Stimulated activated CD4-positive, alpha-beta T cell treated with anti-CD3 and anti-CD28 coated beads, Interleukin-15, amount 100 ng/mL, for 1 hour (primary cell): ENCODE measurements at places on chromosomes 12 and 14.

- DNase-seq: no peak
Observed at GRCh38 chr12:57892232-57892972, 45.9 kb upstream of the CTDSP2 start.

DNA sequence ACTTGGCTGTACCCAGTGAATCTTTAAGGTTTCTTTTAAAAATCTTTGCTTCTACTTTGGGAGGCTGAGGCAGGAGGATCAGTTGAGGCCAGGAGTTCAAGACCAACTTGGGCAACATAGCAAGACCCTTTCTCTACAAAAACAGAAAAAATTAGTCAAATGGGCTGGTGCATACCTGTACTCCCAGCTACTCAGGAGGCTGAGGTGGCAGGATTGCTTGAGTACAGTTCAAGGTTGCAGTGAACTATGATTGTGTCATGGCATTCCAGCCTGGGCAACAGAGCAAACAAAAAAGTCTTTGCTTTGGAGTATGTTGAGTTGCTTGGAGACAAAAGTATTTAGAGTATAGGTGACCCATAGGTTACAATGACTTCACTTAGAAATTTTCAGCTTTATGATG, 6.2 kb upstream of the DDX55 start:
- DNase-seq: no peak

DNA sequence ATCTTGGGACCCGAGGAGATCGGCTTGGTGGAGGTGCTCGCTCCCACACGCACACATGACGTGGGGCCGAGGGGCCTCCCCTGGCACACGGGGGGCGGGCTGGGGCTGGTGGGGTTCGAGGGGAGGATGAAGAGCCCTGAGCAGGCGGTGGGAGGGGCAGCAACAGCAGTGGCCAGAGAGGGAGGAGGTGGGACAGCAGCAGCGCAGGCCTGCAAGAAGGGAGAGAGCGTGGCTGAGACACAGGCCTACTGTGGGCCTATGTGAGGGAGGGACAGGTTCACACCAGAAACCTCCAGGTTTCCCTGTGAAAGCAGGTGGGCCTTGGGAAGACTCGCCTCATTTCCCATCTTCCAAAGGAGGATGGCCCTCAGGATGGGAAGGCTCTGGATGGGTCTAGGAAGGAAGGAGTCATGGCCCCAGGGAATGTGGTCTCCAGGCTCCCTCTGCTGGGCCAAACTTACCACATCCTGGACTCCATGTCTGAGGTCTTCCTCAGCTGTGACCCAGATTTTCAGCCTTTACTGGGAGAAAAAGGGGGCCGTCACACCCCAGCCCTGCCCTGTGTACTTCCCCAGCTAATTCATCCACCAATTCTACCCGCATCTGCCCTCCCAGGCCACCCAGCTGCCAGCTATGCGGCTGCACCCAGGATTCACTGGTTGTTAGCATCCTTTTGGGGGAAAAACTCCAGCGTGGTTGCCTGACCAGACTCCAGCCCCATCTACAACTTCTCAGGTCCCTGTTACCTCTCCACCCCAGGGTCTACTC, 2.8 kb downstream of the PIANP start:
- DNase-seq: no peak

GRCh38 chr12:51917746-51918453, 10.6 kb downstream of the ACVRL1 start:
- DNase-seq: no peak

DNA sequence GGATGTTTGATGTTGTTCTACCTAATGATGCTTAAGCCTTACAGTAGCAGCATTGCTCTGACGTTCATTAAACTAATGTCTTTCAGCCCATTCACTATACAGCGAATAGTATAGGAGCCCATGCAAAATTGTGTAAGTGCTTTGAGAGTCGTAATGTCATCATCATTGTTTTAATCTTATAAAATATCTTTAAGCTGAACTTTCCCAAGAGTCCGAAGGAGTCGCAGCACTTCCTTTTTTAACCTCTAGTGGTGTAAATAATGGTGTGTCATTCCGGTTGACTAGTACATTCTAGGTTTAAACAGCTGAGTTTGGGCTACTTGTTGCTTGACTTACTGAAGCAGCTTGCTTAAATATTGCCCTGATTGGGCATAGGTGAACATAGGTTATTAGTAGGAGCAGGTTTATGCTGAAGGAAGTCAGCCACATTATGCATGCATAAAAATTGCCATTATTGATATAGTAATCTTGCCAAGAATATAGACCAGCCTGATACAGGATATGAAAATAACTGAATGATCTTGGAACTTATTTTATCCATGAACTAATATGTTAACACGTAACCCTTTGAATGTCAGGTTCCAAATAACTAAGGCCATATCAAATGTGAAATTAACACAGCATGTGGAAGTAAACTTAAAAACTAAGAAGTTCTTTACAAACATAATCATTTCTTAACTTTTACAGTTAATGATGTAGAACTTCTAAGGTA, 2.6 kb downstream of the WNK1 start:
- no peak for DNase-seq

DNA sequence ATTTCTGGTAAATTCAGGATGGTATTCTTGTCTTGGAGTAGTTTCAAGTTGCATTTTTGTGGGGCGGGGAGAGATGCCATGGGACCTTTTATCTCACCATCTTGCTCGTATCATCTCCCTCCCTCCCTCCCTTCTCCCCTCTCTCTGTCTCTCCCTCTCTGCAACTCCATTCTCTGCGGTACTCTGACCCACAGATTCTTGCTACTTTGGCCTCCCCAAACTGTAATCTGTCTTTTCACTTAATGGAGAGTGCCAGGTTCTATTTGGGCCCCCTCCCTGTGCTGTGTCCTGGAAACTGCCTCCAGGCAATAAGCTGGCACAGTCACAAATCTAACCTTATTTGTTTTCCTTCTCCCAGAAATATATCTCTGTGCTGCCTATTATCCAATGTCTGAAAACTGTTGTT, 175.2 kb downstream of the PAWR start:
- DNase-seq: no peak

- no peak for DNase-seq
Observed at GRCh38 chr14:53531156-53531555, 378.0 kb upstream of the DDHD1 start.

- DNase-seq: no peak
Observed at GRCh38 chr12:83739607-83740006, 1052.9 kb downstream of the TMTC2 start.

GRCh38 chr14:75514673-75515628, 7.3 kb upstream of the BATF start:
- no peak for DNase-seq

- DNase-seq: no peak
Observed at GRCh38 chr14:85190251-85190650, 339.7 kb upstream of the FLRT2 start.

GRCh38 chr14:70597731-70598130, 2.7 kb downstream of the MED6 start:
- no peak for DNase-seq

- DNase-seq: no peak
Observed at GRCh38 chr14:49479432-49479831, 106.7 kb downstream of the RPS29 start.

- DNase-seq: no peak
Observed at GRCh38 chr14:95254288-95254687, 65.4 kb downstream of the CLMN start.

DNA sequence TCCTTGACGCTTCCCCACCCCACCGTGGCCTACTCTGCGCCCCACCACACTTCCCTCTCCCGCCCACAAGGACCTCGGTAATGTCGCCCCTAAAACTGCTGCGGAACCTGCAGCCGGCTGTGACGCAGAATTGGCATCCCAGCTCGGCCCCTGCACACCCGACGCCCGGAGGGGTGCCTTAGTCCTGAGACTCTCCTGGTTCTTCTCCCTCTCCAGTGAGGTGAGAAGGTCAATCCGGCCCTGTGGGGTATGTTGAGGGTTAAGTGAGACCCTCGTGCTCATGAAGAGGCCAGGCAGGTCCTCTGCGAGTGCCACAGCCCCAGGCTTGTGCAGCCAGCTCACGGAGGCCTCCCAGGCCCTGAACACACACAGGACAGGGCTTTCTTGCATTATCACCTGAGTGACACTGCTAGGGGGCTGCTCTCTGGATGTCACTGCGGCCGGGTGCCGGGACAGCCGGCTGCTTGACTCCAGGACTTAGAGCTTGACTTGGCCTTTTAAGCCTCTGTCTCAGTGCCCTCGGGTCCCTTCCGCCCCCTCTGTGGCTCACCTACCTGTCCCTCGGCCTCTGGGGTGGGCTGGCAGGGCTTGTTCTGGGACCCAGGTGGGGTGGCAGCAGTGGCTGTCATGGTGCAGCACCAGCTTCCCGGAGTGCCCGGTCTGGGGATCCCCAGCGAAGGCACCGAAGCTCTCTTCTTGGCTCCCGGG, 106.9 kb upstream of the C14orf180 start:
- no peak for DNase-seq

- no peak for DNase-seq
Observed at GRCh38 chr14:76881348-76881747, 55.1 kb downstream of the LRRC74A start.

DNA sequence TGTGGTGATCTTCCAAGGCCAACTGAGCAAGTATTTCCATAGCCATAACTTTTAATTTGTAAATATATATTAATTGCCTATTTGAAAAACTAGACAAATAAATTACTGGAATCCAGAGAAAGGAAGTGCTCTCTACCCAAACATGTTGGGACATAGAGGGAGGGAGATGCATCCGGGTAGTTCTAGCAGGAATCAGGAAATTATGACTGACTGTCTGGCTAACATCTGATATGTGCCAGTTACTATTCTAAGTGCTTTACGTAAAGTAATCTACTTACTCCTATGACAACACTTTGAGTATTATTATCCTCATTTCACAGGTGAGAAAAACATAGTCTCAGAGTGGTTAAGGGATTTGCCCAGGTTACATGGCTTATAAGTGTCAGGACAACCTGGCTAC, 147.7 kb upstream of the VASH1 start:
- no peak for DNase-seq

GRCh38 chr12:71763677-71764379, 9.2 kb downstream of the RAB21 start:
- no peak for DNase-seq

DNA sequence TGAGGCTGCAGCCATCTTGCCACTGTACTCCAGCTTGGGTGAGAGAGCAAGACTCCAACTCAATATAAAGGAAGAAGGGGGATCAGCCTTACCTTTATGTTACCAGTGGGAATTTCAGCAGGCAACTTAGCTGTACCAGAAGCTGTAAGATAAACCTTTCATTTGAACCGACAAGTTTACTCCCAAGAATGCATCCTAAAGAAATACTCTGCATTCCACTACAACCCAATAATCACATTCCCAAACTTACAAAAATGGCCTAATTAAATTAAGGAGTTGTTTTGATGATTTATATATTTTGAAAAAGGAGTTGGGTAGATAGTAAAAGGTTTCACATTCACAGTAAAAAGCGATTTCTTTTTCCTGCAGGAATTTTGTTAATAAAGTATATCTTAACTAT, 241.4 kb downstream of the TTC8 start:
- no peak for DNase-seq
